ENCODE measurements at places on chromosomes 16 and 17.

DNA sequence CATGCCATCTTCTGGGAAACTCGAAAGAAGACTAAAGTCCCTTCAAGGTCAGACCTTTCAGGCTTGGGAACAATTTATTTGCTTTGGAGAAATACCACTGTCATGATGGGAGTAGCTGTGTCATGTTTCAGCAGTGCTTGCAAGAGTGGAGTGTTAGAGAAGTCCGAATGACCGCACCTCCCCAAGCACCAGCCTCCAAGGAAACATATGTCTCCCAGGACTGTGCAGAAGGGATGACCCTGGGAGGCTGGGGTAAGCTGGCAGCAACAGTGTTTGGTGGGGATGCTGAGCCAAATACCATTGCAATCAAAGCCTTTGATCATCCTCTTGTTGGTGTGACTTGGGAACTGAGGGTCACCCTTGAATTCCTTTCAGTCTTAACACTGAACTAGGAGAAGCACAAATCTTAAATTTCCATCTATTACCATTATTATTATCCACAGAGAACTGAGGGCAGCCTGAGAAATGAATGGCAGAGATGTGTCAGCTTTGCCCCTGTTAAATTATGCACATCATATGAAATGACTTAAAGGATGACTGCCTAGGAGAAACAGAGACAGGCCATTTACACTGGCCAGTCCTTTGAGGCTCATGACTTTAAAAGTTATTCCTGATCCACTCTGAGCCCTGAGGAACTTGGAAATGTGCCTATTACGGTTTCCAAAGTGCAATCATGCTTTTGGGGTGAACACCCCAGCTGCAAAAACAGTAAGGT, 244.9 kb downstream of the CA10 start:
- DNase-seq = no peak

- DNase-seq = peak; percentile 52
These were observed 29.9 kb upstream of the ARL4D start for GRCh38 chr17:43368740-43369506.

DNA sequence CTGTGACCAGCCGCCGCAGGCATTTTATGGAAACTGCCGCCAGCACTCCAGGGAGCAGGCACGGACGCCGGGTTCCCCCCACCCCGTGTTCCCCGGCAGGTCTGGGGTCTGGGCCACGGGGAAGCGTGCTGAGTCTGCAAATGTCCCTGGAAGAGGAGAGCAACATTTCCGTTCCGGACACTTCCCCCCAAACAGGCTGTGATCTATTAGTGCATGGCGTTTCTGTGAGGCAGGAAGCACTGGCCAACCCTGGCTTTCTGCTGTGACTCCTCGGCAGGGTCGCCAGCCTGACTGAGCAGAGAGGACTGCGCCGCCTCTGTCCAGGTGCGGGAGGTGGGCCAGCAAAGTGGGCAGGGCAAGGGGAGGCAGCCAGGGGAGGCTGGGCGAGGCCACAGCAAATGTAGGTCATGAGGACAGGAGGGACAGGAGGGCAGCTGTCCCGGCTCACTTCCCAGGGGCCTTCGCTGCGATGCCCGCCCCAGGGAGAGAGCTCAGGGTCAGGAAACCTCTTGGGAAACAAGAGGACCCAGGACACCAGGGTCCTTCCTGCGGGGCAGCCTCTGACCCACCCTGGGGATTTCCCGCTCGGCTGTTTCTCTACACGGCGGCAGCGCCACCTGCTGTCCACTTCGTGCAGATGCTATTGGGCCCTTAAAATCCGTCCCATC, 9.5 kb downstream of the FOXF1 start:
- peak; percentile 9 for DNase-seq

GRCh38 chr17:35127751-35128514, 6.5 kb downstream of the FNDC8 start:
- DNase-seq = no peak

DNA sequence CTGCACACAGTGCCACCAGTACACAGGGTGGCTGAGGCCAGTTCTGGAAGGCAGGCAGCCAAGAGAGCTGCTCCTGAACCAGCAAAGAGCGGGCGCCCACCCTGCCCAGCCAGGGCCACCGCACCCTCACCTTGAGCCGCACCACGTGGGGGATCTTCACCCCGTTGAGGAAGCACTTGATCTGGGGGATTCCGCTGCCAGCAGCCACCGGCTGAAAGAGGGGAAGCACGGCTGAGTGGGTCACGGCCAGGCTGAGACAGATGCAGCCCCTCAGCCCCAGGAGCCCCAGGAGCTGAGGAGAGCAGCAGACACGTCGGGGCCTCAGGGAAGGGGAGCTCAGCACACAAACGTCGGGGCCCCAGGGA, 14.6 kb upstream of the CCDC154 start:
- DNase-seq = no peak

DNA sequence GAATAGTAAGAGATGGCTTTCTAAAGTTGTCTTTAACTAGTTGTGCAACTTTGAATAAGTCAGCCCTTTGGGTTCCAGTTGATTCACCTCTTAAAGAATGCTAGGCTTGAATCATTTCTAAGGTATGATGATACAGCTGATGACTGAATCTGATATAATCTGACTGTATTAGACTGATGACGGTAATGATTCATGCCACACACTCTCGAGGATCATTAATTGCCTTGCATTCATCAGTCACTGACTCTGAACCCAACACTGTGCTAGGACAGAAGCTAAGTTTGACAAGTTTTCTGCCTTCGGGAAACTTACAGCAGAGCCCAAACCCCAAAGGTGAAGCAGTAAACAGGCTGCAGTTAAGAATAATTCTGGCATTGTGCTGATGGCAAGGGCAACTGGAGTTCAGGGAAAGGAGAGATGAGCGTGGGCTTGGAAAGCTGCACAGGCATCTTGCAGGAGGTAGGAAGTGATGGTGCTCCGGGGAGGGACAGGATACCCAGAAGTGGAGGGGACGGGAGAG, 25.8 kb downstream of the ASIC2 start:
- no peak for DNase-seq

- DNase-seq = no peak
These were observed 95.5 kb downstream of the SDK2 start for GRCh38 chr17:73548620-73549311.

GRCh38 chr16:66810391-66810790, 9.0 kb upstream of the TERB1 start:
- no peak for DNase-seq

GRCh38 chr16:73956587-73957494, 339.8 kb upstream of the PSMD7 start:
- peak; percentile 24 for DNase-seq

GRCh38 chr16:5850632-5851392, 753.2 kb upstream of the EEF2KMT start:
- DNase-seq = no peak

DNA sequence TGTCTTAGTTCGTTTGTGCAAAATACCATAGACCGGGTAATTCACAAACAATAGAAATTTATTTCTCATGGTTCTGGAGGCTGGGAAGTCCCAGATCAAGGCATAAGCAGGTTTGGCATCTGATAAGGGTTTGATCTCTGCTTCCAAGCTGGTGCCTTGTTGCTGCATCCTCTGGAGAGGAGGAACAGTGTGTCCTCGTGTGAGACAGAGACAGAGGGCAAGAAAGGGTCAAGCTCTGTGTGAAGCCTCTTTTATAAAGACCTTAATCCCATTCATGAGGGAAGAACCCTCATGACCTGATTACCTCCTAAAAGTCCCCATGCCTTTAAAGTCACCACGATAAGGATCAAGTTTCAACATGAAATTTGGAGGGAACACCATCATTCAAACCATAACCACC, 55.8 kb upstream of the TANC2 start:
- no peak for DNase-seq

- no peak for DNase-seq
These were observed 81.3 kb downstream of the HIC1 start for GRCh38 chr17:2136241-2136640.
